Stimulated activated CD4-positive, alpha-beta T cell treated with anti-CD3 and anti-CD28 coated beads, TNF-alpha, amount 100 ng/mL, for 4 hours (primary cell): ENCODE measurements at places on chromosomes 7 and 10.

DNA sequence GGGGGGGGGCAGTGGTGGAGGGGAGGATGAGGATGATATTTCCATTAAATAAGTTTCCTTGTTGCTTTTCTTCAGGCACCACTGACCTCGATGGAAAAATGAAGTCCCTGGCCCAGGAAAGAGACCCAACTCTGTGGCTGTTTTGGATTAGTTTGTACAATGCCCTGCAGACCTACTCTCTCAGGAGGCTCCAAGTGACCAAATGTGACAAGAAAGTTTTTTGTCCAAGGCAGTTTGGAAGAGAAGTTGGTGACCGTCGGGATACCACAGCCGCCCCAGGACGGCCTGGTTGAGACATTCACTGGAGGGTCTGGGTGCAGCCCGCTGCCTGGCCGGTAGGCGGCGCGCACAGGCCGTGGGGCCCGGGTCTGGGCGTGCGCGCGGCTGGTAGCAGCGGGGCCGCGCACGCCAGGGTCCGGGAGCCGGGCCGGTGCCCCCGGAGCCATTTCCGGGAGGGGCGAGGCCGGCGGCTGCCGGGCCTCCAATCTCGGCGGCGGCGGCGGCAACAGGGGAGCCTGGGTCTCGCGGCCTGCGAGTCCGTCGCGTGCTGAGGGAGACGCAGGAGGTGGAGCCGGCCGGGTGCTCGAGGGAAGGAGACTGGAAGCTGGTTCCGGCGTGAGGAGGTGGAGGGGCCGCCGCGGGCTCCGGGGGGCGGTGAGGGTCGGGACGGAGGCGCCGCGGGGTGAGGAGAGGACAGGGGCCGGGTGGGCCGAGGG, at the start of gene SGPL1:
Gene SGPL1 (plus strand): TSS at position 445 of the 716 bp plus-strand sequence. CDS start 906 bp downstream, outside the sequence.
- peak; percentile 84 for DNase-seq

GRCh38 chr7:18721429-18721828, 225.9 kb downstream of the HDAC9 start:
- no peak for DNase-seq

GRCh38 chr10:35377050-35377728, 40.9 kb downstream of the CCNY start:
- no peak for DNase-seq

GRCh38 chr10:72340510-72341261, 14.0 kb downstream of the DNAJB12 start:
- DNase-seq: no peak

DNA sequence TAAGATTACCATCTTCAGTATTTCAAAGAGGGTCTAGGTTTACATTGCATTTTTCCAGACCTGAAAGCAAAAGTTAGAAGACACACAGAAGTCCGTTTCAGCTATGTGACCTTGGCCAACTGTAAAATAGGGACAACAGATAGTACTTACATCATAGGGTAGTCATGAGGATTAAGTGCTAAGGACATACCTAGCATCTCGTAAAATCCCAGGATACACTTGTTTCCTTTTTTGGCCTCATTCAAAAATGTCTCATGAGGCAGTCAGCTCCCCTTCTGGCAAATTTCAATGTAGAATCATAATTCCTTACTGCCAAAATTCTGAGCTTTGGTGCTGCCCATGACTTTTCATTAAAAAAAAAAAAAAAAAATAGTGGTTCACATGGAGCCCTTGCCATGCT, 6.4 kb upstream of the DUSP5 start:
- DNase-seq: no peak

- no peak for DNase-seq
These were observed 30.0 kb upstream of the SRGN start for GRCh38 chr10:69057951-69058297.

DNA sequence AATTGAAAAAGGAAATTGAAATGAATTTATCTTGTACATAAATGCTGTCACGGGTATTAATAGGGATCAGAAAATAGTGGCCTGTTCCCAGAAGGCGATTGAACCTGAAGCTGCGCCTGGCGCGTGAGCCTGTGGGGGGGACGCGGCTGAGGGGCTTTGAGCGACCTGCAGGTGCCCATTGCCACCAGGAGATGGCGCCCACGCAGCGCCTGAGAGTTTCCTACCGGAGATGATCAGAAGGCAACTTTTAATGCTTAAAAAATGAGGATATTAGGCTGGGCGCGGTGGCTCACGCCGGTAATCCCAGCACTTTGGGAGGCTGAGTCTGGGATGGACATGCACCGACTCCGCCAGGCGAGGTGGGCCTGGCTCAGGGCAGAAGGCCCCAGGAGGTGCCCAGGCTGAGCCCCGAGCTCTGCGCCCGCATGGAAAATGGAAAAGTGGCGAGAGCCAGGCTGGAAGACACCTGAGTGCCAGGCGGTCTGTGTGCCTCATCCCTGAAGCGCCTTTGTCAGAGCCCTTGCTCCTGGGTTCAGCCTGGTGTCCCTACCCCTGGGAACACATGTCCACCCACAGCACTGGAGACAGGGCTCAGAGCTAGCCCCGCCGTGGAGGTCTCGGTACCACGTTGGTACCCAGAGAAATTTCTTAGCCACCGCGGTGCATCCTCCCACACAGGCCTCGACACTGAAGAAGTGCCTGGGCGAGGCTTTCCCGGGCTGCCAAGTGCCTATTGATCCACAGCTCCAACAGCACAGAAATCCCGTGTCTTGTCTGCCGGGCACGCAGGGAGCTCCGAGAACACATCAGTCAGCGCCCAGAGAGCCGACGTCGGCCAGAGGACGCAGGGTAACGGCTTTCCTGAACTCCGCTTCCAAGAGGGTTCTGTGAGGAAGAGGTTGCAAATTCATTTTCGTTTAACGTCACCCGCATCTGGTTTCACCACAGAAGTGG, 117.4 kb downstream of the INPP5A start:
- DNase-seq: peak; percentile 29

DNA sequence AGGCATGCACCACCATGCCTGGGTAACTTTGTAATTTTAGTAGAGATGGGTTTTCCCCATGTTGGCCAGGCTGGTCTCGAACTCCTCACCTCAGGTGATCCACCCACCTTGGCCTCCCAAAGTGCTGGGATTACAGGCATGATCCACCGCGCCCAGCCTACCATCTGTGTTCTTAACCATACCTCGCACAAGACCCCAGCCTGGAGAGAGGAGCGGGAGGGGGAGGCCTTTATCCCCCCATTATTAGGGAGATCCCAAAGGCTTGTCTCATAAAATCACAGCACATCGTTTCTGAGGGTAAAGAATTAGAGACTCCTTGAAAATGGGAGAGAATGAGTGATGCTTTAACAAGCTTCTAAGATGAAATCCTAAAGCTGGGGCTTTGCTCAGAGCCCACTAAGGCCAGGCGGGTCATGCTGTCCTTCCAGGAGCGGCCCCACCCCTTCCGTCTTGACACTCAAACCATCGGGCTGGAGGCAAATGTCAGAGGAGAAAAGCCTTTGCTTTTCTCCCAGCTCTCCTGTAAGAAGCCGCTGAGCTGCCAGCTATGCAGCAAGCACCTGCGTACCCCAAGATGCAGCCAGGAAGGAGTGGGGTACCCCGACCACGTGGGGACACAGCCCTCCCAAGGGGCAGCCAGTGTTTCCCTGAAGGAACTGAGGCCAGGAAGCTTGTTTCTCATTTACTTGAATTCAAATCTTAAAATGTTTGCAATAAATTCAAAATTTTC, 339.7 kb downstream of the PTPRN2 start:
- DNase-seq: no peak
